ENCODE measurements at places on chromosomes 13 and 19.

GRCh38 chr13:110431425-110432294 is 124.6 kb downstream of the COL4A2 start:
- no peak for DNase-seq

GRCh38 chr19:50362656-50363424 is 2.6 kb downstream of the NAPSA start:
- no peak for DNase-seq

- DNase-seq: no peak
Observed at GRCh38 chr13:108267347-108267746, 2.2 kb upstream of the TNFSF13B start.

DNA sequence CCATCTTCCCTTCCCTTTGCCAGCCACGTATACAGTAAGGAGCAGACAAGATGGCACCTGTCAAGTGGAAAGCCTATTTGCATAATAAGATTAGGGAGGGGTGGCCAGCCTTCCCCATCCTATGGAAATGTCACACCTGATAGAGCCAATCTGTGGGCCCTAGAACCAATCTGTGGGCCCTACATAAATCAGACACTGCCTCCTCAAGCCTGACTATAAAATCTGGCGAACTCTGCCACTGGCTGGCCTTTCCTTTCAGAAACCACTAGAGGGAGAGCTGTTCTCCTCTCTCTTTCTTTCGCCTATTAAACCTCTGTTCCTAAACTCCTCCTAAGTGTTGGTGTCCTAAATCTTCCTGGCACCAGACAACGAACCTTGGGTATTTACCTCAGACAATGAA is 231.5 kb upstream of the KLHL1 start:
- DNase-seq: no peak

Data from IMR-90 (cell line).